ACHN (cell line): ENCODE measurements at places on chromosomes 2 and 18.

DNA sequence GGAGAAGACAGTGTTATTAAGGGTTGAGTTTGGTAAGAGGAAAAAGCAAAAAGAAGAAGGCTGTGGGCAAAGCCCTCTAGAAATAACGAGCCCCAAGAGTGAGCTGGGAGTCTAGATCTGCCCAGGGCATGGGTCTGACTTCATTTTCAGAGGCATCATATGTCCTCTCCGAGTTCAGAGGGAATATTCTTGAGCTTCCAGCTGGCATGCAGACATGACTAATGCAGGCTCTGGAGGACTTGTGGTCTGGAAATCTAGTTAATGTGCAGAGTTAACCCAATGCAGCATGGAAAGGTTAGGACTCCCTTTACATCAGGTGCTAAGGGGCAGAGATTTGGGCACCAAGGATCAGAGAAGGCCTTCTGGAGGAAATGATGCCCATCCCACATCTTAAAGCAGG is 7.3 kb downstream of the ACMSD start:
- DNase-seq = peak; percentile 96

DNA sequence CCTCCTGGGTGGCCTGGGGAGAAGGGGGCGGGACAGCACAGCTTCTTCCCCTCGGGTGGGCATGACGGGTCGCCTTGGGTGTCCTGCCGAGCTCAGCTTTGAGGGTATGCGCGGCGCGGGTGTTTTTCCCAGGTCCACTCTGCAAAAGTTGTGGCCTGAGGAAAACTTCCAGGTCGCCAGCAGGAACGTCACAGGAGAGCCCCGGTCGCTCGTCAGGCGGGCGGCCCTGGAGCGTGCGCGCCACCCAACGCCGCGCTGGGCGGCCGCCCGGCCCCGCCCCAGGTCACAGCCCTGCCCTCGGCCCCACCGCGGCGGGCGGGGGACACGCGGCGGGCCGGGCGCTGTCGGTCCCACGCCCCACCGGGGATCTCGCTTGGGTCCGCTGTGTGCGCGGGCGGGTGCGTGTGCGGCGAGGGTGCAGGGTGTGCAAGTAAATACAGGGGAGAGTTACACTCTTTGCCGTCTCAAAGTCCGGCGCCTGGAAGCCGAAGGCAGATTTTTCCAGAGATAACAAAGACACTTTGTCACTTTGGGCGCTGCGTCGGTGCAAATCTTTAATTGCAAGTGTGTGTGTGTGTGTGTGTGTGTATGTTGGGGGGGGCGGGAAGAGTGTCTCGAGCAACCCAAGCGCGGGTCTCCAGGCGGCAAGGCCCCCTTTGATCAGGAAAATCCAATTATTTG is 616 bp upstream of the SP5 start:
- DNase-seq = peak; percentile 31

DNA sequence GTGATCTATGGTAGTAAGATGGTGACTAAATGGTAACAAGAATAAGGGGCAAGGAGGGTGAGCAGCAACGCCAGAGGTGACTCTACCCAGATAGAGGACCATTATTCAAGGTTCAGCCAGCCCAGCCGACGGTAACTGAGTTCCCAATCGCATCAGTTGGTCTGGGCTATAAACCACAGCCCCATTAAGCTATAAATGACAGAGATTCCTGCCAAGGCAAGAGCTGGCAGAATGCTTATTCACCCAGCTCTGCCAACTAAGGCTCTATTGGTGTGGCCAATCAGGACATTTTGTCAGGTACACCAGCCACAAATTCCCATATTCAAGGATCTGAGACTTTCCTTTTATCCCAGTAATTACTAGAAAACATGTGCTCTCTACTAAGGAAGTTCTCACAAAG is 3.6 kb downstream of the CHN1 start:
- no peak for DNase-seq

DNA sequence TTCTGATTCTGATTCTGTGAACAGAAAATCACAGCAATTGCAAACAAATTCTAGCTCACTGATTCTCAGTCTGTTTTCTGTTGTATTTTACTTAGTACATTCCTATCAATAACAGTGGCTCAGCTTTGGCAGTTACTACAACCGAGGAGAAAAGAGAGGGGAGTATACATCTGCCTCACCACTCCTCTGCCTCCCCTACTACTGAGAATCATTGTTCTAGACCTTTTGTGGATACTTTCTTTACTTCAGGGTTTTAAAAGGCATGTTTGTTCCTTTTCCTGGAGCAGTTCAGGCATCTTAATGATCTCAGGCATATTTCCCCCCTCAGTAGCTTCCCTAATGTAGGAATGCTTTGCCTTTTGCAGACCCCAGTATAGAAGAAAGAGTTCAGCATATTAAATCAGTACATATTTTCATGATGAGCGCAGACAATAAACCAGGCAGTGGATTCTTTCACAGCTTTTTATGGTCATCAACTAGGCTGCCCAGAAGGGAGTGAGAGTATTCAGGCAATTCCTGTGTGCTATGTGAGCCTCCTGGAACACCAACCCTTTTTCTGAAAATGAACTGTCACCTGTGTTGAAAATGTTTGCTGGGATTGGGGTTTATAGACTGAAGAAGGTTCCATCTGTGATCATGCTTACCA is 10.3 kb downstream of the STAMBP start:
- DNase-seq = no peak

DNA sequence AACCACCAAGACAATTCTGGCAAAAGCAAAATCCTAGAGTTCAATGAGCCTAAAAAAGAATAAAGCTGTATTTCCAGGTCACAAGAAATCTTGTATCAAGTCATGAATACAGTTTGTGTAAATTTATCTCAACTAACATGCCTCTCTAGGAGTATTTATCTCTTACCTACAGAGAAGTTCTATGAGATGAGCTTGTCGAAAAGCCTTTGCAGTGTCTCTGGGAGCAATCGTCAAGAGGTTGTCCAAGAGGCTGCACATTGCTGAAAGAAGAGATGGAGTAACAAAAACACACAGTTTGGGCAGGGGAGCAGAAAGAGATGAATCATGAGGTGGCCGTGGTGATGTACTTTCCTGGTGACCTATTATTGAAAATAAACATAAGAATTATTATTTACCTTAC is 112.0 kb upstream of the CD226 start:
- no peak for DNase-seq

DNA sequence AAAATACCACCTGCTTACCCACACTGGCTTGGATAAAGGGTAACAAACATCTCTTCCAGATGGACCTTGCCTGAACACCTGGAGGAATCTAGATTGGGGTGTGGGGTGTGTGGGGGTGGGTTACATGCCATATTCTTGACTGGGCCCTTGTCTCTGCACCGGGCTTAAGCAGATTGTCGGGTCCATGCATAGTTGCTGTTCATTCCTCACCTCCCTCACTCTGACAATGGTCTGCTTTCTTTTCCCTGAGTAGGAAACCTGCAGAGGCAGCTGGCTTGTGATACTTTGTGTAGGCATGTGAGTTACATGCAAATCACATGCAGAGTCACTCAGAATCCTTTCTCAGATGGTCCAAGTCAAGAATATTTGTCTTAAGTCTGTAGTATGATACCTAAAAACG is 112.8 kb upstream of the GLS start:
- no peak for DNase-seq

DNA sequence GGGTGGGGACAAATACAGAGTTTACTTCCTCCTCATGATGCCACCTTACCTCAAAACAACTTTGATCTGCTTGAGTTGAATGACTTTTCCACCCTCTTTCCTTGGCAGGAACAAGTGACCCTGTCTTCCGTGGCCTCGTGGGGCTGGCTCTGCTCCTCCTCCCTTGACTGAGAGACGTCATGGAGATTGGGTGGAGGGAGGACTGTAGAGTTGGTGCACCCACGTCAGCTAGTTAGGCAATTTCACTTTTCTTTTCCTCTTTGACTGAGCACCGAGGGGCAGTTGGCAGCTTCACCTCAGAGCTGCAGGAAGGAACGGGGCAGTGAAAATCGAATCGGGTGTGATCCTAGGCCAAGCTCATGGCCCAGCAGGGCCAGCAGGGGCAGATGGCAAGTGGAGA is at the start of gene SP140:
Gene SP140, plus strand, starts transcription at position 251 of the 400 bp plus-strand sequence. Its CDS starts 109 bp downstream, at position 360.
- DNase-seq = no peak

DNA sequence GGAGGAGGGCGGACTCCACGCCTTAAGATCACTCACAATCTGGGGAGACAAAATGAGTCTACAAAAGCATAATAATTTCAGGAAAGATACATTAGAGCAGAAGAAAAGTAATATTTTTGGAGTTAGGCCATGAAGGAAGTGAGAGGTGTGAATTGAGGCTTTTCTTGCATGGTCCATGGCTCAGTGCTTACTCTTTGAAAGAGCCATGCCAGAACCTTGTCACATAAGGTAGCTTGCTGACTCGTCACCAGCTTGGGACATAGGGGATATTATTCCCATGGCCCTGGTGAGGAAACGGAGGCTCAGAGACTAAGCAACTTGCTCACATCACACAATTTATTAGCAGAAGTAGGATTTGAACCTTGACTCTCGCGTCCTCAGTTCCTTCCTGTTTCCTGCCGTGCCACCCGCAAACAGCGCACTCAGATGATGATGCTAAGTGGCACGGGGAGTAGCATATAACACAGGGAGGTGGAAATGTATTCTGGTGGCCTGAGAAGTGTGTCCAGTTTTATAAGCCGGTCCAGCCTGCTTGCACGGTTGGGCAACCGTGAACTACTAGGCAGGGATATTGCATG is 312.2 kb upstream of the EPAS1 start:
- DNase-seq = no peak

DNA sequence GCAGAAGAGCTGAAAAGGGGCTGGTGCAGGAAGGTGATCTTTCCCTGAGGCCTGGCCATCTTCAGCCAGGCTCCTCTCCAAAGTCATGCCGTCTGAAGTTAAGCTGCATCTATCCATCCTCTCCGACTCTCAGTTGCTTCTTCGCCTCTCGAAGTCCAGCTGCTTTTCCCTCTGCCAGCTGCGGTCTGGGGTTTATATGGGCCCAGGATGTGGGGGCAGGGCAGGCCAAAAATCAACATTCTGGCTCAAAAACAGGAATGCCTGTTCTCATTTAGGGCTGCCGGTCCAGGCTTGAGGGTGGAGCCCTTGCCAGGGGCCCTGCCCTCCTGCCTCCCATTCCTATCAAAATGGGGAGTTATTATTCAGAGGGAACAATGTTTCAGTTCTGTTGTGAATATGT is 31.2 kb downstream of the CREG2 start:
- DNase-seq = no peak

DNA sequence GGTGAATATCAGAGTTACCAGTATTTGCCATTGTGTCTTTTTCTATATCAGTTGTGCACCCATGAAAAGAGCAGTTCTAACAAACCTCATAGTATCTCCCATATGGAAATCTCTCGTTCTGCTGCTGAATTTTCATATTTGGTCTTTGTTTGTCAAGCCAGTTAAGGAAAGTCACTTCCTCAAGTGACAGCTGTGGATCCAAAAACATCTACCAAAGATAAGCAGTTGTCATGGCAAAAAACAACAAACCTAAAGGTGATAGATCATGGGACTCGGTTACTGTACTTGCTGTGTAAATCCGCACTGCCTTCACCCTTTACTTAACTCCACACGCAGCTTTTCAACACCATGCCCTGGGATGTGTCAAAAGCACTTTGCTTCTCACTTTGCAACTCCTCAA is 17.3 kb downstream of the BMP10 start:
- no peak for DNase-seq

DNA sequence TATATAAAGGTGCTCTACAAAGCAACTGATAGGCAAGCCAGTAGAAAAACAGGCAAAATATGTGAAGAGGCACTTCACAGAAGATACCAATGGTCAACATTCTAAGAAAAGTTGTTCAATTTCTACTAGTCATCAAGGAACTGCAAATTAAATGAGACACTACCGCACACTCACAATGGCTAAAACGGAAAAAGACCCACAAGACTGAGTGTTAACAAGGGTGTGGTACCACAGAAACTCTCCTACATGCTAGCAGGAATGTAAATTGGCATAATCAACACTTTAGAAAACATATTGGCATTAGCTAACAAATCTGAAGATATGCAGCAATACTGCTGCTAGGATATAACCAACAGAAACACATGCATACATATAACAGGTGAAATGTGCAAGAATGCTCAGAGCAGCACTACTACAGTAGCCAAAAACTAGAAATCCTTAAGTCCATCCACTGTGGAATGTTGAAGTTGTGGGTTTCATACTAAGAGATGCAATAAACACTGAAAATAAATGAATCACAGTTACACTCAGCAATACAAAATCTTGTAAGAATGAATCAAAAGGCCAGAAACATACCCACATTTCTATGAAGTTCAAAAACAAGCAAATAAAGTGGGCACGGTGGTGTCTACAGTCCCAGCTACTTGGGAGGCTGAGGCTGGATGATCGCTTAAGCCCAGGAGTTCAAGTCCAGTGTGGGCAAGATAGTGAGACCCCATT is 9.2 kb downstream of the RNU4ATAC start:
- DNase-seq = no peak

DNA sequence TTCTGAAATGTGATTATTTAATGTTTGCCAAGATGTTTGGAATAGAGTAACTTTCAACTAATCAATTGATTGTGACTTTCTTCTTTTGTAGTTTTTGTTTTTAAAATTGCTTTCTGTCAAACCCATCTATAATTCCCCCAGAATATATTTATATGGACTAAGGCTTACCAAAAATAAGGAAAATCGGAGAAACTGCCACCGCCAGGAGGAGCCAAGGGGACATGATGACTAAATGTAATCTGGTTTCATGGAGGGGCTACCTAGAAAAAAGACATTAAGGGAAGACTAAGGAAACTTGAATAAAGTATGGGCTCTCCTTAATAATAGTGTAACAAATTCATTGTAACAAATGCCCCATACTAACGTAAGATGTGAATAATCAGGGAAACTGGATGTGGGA is 19.5 kb downstream of the BOLA3 start:
- DNase-seq = no peak

DNA sequence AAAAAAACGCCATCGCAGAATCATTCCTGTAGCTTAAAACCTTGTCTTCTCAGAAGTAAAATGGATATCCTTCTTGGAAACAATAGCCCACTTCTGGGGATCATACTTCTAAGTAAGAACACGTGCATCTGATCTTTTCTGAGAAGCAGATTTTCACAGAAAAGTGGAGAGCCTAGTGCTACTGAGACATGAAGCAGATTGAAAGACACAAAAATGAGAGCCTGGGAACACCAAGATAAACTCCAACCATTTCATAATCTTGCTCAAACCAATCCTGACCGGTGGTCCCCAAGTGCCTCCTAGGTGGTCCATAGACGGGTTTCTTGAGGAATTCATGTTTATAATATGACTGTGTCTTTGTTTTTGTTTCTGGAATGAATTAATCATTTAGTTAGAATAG is 191.2 kb downstream of the IRS1 start:
- no peak for DNase-seq
